ENCODE measurements at places on chromosomes 12 and 14.

GRCh38 chr12:110606253-110606611, 7.7 kb upstream of the TCTN1 start:
- DNase-seq, result no peak

DNA sequence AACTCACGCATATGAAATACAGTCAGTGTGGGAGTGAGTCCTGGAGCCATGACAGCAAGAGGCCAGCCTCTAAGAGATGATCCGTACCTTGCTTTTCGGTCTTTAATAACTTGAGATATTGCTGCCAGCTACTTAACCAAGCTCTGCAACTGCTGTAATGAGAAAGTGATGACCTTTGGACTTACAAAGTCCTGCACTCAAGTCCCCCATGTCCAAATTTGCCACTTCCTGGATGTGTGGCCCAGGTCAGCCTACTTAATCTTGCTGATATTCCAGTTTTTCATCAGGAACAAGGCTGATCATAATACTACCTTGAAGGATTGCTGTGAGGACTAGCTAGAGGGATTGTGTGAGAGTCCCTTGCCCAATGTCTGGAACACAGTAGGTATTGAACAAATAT, 33.8 kb upstream of the DUSP6 start:
- no peak for DNase-seq

GRCh38 chr14:54769951-54770863, 132.4 kb downstream of the GCH1 start:
- no peak for DNase-seq

DNA sequence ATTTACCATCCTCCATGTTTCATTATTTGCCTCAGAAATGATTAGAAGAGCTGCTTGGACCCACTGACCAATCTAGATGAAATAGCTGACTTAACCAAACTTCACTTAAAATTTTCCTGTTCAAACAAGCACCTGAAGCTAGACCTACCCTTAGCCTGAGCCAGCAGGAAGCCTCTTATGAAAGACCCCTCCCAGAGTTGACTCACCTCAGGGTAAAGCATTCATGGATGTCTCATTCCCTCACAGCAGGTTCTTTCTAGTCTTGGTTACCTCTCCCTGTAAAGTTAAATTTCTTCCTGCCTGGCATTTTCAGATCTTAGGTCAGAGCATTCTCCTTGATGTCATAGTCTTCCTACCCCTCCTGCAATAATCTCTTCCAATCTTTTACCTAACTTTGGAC, 1209.8 kb downstream of the FLRT2 start:
- no peak for DNase-seq

GRCh38 chr12:95943330-95943842, at the start of gene AMDHD1:
Gene AMDHD1 (plus strand): TSS chr12:95943331. CDS start chr12:95943399, 68 bp downstream.
- DNase-seq, result peak; percentile 60

GRCh38 chr12:50786498-50787231, 22.8 kb downstream of the ATF1 start:
- no peak for DNase-seq

GRCh38 chr12:104354167-104354867, 50.8 kb downstream of the EID3 start:
- DNase-seq, result no peak

- DNase-seq, result no peak
These were observed 52.7 kb downstream of the KCNA5 start for GRCh38 chr12:5096241-5096924.

- no peak for DNase-seq
These were observed 348.3 kb downstream of the BMP4 start for GRCh38 chr14:53608369-53608768.

- DNase-seq, result peak; percentile 75
These were observed 53.5 kb upstream of the BEGAIN start for GRCh38 chr14:100640471-100641273.

- no peak for DNase-seq
These were observed 30.6 kb downstream of the CDKL1 start for GRCh38 chr14:50366115-50366514.

DNA sequence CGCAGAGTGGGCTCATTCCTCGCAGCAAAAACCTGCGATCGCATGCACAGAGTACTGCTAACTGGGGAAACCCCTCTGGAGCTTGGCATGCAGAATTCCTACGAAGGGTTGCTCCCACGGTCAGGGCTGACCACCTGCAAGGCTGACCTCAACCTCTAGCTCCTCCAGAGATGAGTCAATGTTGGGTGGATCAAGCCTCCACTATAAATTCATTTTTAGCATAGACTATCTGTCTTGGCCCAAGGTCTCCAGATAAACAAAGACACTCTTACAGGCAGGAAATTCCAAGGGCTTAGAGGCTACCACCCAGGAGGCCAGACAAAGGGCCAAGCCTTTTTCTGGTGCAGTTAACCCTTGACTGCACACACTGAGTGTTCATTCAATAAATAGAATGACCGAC, 296.5 kb downstream of the TMEM132D start:
- DNase-seq, result no peak

DNA sequence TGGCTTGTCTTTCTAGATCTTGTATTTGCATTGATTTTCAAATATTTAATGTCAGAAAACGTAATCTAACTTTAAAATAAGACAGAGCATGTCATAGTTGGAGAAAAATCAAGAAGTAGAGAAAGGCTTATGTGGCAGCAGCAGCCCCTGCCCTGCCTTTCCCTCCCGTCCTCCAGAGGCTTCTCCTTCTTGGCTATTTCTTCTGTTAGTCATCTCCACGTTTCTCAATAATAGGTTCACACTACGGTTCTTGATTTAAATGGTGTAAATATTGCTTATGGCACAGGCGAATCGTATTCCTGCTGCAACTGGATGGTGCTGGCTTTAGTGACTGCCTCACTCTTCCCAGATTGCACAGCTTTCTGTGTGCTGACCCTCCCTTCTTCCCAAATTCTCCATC, 42.8 kb downstream of the SLC8B1 start:
- no peak for DNase-seq

GRCh38 chr14:60510254-60510950, 1.5 kb downstream of the SIX6 start:
- no peak for DNase-seq

DNA sequence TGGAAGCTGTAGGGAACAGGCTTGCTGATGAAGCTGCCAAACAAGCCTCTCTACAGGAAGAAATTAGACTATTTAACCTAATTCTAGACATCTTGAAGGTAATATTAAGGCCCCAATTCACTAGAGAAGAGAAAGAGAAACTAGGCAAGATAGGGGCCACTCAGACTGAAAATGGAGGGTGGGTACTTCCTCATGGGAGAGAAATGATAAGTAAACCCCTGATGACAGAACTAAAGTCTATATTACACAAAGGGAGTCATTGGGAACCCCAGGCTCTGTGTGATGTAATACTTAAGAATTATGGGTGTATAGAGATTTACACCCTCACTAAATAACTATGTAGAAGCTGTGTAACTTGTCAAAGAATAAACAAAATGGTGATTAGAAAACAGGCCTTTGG, 64.3 kb downstream of the APOBEC1 start:
- DNase-seq, result no peak

- no peak for DNase-seq
These were observed 354.3 kb upstream of the SFSWAP start for GRCh38 chr12:131356485-131357184.

GRCh38 chr14:98840091-98840490, 431.9 kb downstream of the BCL11B start:
- DNase-seq, result no peak

DNA sequence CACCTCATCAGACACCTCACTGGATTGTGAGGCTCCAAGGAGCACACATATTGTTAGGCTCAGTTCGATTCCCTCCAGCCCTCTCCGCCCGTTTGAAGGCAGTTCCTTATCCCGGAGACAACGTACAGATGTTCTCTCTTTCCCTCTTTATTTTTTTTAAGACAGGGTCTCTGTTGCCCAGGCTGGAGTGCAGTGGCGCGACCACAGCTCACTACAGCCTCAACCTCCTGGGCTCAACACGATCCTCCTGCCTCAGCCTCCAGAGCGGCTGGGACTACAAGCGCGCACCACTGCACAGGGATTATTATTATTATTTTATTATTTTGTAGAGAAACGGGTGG, 718 bp upstream of the TROAP start:
- DNase-seq, result no peak

DNA sequence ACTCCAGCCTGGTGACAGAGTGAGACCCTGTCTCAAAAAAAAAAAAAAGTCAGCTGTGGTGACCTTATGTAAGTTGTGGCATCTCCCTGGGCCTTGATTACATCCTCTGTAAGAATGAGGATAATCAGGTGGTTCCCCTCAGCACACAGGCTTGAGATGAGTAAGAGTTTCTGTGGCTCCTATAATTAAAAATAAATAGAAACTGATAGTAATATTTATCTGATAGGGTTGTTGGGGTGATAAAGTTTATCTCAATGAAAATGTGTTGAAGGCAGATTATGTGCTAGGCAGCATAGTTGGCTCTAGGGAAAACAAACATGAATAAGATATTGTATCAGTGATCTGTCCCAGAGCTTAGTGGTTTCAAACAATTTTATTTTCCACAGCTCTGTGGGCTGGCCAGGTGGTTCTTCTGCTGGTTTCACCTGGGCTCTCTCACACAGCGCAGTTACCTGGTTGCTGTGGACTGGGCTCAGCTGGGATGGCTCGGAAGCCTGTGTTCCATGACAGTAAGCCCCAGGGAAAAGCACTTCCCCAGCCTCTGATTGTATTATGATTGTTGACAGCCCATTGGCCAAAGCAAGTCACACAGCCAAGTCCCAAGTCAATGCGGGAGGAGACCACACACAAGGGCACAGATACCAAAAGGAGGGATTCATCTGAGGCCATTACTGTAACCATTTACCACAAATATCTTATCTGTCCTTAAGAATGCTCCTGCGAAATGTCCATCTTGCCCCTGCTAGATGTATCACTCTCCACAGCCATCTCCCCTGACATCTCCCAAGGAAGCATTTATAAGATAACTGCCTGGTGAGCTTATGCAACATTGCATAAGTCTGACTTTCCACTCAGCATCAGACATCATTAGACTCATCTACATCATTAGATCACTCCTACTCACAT, 151.7 kb downstream of the NUAK1 start:
- DNase-seq, result no peak

DNA sequence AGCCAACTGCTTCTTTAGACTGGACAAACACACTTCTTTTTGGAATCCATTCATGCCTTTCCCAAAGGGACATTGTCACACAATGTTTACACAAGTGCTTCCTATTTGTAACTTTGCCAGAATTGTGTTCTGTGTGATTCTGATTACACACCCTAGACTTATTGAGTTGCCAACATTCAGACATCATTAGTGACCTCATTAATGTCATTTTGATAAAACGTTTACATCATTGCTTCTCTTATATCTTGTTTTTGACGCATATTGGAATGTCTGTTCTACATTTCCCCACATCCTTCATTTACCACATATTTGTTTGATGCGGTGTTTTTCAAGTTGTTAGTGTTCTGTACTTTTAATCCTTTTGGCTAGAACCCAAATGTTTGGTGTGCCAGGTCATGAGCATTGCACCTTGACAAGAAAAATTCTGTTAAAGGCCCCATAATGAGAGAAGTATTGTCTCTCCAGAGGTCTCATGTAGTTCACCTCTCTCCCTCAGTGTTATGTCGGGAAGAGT, 305.5 kb downstream of the AEBP2 start:
- DNase-seq, result no peak

GRCh38 chr12:3130057-3130830, 53.1 kb downstream of the TSPAN9 start:
- no peak for DNase-seq

- DNase-seq, result no peak
These were observed 46.8 kb downstream of the IRF2BPL start for GRCh38 chr14:76981670-76982069.

DNA sequence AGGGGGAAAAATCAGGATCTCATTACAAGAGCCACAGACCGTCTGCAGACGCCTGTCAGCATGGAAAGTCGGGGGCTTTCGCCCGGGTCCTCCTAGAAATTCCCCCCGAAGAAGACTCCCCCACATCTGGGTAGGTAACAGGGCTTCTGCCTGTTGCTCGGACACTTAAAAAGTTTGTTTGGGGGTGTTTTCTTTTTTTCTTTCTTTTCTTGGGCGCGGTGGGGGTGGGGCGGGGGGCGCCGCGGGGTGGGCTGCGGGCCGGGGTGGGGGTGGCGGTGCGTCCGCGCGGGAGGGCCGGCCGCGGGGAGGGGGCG, 358 bp downstream of the ELK3 start:
- no peak for DNase-seq

- DNase-seq, result no peak
These were observed 44.2 kb downstream of the CCDC175 start for GRCh38 chr14:59532419-59532818.

GRCh38 chr14:65333943-65334687, 78.4 kb upstream of the FUT8 start:
- no peak for DNase-seq

GRCh38 chr12:31740628-31741027, 11.8 kb upstream of the AMN1 start:
- no peak for DNase-seq

GRCh38 chr12:22698576-22698975, 73.6 kb downstream of the ETNK1 start:
- DNase-seq, result no peak

DNA sequence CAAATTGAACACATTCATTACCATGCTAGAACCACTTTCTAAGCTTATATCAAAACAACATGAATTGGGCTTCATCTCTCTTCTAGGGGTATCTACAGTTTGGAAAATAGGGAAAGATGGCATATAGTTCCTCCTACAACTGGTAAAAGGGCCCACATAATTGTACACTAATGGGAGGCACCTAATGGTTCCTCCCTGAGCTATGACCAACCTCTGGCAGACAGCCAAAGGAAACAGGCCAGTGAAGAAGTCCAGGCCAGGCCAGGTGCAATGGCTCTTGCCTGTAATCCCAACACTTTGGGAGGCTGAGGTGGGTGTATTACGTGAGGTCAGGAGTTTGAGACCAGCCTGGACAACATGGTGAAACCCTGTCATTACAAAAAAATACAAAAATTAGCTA, 23.2 kb upstream of the APOF start:
- DNase-seq, result no peak

GRCh38 chr12:84408936-84409335, 503.7 kb downstream of the SLC6A15 start:
- DNase-seq, result no peak

DNA sequence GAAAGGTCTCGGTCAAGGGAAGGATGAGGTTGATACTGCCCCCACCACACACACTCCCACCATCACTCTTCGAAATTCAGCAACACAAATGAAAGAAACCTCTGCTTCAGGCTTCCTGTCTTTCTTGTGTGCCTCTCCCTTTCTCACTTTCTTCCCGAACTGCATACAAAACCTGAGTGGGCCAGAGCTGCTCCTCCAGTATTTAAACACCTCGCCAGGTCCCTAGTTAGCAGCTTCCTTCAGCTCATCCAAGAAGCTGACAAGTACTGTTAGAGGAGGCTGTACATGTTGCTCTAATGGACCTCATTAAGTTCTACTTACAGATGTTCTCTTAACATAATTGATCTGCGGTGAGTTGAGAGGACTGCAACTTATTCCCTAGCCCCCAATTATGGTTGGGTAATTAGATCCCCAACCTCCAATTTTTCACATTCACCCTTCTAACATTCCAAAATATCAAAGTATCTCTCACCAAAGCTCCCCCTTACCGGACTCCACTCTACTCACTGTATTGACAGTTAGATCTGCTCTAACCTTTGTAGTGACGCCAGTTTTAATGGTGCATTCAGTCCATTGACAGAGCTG, 4.1 kb upstream of the LMO3 start:
- DNase-seq, result no peak
